ENCODE measurements at places on chromosomes 4 and X.

- no peak for DNase-seq
Observed at GRCh38 chrX:85365370-85365995, 14.0 kb downstream of the POF1B start.

DNA sequence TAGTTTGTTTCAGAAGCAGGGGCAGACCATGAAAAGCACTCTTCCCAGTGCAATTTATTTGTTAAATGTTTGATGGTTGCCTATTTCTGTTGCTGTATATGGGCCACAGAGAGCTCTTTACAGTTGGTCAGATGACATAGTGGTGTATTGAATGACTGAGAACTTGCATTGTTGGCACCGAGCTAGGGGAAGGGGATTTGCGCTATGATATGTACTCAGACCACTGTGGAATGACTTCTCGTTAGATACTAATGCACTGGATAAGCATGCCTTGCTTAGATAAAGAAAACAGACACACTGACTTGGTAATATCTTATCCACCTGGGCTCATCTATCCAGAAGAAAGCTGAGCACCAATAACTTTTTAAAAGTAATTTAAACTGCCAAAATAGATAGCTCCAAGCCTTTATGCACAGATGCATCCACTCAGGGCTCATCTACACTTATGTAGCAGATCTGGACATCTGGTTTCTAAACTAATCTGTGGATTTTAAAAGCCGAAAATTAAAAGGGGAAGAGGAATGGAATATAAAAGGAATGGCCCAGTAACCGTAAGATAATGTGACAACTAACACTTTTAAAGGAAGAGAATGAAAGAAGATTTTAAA is 132.7 kb downstream of the GATB start:
- DNase-seq: no peak

DNA sequence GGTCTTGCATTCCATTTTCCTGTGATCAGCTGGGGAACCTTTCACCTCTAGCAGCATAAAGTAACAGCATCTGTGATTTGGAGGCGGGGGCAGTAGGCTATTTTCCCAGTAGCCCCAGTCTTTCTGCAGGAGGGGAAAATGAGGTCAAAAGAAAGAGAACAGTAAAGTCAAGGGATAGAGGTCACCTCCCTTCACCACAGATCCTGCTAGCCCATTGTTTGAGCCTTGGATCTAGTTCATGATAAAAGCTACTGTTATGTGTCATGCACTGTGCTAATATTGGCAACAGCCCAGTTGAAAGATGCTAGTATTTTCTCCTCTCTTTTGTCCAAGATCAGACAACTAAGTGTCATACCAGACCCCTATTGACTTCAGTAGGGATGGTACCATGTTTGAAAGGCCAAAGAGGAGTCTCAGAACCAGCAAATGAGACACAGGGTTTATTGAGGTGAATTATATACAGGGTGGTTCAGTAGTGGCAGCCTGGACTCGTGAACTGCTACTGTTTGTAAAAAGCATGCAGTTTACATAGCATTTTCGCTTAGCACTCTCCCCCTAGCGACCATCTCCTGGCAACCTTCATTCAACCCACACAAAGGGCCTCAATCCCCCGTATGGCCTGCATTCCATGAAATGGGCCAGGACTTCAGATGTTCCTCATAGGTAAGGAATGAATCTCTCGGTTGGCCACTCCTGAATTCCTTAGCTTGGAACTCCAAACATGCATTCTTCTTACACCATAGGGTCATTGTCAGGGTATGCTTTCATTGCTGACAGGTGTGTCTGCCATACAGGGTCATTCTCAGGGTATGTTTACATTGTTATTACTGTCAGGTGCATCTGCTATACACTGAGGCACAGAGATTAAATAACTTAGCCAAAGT is 170.0 kb upstream of the FRMPD4 start:
- no peak for DNase-seq

GRCh38 chr4:174539571-174539970 is 17.3 kb upstream of the HPGD start:
- no peak for DNase-seq
